ENCODE measurements at places on chromosomes 16 and 17.

DNA sequence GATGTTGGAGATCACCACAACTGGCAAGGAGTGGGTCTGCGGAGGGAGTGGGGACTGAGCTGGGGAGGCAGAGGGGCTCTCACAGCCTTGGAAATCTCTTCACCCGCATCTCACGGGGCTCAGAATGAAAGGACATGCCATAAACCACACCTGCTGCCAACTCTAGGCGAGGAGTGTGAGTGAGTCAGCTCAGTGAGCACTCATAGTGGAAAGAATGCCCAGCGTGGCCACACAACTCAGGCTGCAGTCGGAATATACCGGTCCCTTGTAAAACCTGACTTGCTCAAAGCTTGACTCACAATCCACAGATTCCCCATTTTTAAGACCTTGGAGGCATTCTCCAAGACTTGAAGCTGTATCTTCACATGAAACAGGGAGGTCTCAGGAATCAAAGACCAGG is 36.7 kb downstream of the STAT5A start:
- DNase-seq = no peak

DNA sequence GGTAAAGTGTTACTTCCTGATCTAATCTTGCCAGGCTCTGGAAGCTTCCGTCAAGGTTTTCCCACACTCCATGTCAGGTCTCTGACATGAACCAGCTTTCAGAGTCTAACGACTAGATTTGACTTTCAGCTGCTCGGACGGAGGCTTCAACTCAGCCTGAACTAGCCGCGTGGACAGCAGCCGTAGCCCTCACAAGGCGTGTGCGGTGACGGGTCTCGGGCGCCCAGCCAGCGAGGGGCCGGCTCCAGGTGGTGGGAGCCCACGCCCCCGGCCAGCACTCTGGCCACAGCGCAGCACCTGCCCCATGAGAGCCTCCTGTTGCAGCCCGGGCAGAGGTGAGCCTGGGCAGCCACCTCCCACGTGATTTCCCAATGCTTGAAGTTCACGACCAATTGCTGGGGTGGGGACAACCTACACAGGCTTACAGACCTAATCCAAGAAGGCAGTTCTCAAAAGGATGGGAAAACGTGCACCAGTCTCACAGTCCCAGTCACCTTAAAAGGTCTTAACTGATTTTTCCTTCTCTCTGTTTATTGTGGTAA is 45.5 kb downstream of the TBC1D16 start:
- DNase-seq = no peak

- DNase-seq = no peak
These were observed 583 bp upstream of the CYLD start for GRCh38 chr16:50741225-50741780.

- no peak for DNase-seq
These were observed 3.8 kb upstream of the XYLT1 start for GRCh38 chr16:17474572-17474971.

DNA sequence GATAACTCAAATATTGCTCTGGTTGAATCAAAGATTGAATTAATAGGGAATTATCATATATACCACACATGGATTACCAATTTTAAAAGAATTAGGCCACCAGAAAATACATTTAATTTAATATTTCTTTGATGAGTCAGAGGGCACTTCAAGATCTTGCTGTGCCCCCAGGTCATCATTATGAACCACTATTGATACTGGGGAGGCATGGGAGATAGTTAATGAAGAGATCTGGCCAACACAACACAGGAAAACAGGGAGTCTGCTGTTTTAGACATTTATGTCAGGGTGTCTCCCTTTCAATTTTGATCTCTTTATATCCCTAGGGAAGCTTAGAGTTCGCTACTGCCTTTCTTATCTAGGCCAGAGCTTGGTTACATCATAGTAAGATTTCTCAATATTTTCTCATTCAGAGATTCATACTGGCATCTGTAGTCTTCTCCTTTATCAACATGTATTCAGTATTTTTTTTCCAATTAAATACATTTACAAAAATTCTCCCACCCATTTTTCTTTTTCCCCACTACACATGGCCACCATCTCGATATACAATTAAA is 158.3 kb upstream of the ZFHX3 start:
- DNase-seq = no peak

DNA sequence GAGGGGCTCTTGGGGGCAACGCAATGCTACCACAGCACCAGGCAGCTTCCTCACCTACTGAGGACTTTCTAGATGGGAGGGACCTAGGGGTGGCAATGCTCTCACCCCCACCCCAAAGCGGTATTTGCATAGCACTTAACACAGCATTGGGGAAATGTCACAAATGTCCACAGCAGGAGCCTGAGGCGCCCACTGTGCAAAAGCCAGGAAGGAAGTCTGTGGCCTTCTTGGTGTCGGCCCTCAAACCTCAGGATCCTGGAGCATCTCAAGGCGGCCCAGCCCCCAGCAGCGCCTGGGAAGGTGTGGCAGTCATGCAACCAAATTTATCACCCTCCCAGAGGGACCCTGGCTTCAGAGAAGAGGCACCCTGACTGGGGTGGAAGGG is 45.3 kb downstream of the WNT3 start:
- DNase-seq = no peak

Data from stimulated activated CD4-positive, alpha-beta T cell treated with anti-CD3 and anti-CD28 coated beads, Interleukin-1b, Interleukin-23, amount 100 ng/mL, for 1 hour (primary cell).